Fibroblast of skin of abdomen (primary cell): ENCODE measurements at places on chromosomes 7 and 10.

DNA sequence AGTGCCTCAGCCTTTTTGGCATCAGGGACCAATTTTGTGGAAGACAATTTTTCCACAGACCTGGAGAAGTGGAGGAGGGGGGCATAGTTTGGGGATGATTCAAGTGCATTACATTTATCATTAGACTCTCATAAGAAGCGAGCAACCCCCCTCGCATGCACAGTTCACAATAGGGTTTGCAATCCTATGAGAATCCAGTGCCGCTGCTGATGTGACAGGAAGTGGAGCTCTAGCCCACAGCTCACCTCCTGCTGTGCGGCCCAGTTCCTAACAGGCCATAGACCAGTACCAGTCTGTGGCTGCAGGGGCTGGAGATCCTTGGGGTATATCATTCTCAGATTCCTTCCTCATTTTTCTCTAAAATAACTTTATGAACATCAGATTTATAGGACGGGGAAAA is 50.8 kb downstream of the ATAD1 start:
- peak; percentile 72 for DNase-seq

DNA sequence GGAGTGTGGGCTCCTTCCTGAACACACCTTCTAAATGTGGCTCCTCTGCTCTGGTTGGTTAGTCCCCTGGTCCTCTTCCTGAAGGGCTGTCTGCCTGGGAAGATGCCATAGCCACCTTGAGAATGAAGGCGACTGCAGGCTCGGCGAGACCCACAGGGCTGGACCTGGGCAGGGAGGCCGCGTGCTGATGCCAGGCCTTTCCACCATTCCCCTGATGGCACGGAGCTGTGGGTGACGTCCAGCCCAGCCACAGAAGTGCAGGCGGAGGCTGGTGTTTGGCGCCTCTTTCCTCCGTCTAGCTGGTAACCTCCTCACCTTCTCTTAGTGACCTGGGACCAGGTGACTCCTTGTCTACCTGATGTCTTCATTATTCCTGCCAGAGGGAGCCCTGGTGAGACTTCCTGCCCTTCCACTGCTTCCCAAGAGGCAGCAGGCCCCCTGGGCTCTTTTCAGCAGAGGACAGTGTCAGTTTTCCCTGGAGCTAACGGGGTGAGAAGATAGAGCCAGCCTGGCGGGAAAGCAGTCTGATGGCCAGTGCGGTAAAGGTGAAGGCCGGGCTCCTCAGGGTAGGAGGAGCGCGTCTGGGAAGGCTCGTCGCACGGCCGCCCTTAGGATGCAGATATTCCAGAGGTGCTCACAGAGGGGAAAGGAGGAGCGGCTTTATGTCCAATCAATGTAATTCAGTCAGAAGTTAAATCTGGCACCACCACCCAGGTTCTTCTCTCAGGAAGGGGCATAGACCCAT is 34.9 kb downstream of the GBX1 start:
- no peak for DNase-seq

- no peak for DNase-seq
Observed at GRCh38 chr10:14540611-14541010, 209.9 kb upstream of the FRMD4A start.

GRCh38 chr7:143131781-143132180 is at the start of gene PIP:
Gene PIP (plus strand): TSS chr7:143132077. CDS start chr7:143132117, 40 bp downstream.
- DNase-seq, result no peak

- DNase-seq, result peak; percentile 97
Observed at GRCh38 chr7:116271963-116272886, 61.9 kb downstream of the TES start.

- peak; percentile 88 for DNase-seq
Observed at GRCh38 chr10:110446954-110447608, 50.6 kb upstream of the DUSP5 start.

DNA sequence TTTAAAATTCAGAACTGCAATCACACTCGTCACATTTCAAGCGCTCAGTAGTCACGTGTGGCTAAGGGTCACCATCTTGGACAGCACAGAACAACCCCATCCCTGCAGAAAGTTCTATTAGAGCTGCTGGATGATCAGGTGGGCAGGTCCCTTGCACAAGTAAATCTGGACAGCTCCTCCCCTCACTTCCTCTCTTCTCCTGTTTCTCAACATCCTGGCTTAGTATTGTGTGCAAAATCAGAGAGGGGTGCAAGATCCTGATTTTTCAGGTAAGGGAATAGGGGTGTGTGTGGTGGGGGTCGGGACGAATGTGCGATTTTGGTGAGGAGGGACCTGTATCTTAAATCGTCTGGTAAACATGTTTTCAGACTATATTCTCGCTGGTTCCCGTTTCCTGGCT is at the start of gene GIMAP4:
Gene GIMAP4, plus strand, starts transcription at position 222 of the 400 bp plus-strand sequence. CDS start 2,512 bp downstream, outside the sequence.
- DNase-seq, result no peak

GRCh38 chr10:11337516-11337915 is 273.9 kb downstream of the USP6NL start:
- no peak for DNase-seq

- DNase-seq, result peak; percentile 59
Observed at GRCh38 chr10:52491246-52491995, 177.3 kb downstream of the DKK1 start.

GRCh38 chr10:74012480-74012879 is 14.6 kb downstream of the VCL start:
- DNase-seq, result no peak

DNA sequence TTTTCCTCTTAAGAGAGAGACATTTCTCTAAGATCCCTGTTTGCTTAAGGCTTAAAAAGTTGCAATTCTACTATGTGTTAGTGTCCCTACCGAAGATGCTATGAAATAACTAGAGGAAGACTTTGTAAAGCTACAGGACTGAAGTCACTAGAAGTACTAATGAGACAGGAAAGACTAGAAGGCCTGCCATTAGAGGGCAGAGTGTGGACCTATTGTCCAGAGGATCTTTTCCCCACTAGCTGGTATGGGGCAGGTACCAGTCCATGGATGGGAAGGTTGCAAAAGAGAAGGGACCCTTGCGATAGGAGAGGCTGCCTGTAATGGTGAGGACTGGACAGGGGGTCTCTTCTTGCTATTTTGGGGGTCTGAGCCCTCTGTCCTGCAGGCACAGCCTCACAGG is 178.1 kb downstream of the TMEM178B start:
- no peak for DNase-seq

- DNase-seq, result no peak
Observed at GRCh38 chr10:62017491-62017870, 116.0 kb downstream of the ARID5B start.

DNA sequence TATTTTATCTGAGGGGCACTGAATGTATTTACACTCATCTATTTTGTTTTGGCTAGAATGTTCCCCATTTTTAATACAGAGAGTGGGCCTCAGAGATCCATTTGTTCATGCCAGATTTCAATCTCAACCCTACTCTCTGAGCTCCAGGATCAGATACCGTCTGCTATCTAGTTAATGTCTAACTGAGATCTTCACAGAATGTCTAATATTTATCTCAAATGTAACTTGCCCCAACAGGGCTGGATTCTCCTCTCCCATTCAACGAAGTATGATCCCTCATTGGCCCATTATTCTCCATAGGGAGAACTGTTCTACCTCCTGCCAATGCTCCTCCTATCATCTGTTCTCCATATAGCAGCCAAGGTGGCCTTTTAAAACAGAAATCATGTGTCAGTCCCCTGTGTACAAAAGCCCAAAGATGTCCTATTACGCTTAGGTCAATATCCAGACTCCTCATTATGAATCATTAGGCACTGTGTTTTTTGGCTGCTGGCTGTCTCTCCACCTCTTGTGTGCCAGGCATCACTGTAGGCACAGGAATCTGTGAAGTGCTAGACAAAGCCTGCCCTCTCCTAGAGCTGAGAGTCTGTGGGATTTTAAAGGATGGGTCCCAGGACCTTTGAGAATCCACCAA is 169.3 kb upstream of the AGK start:
- DNase-seq, result no peak

DNA sequence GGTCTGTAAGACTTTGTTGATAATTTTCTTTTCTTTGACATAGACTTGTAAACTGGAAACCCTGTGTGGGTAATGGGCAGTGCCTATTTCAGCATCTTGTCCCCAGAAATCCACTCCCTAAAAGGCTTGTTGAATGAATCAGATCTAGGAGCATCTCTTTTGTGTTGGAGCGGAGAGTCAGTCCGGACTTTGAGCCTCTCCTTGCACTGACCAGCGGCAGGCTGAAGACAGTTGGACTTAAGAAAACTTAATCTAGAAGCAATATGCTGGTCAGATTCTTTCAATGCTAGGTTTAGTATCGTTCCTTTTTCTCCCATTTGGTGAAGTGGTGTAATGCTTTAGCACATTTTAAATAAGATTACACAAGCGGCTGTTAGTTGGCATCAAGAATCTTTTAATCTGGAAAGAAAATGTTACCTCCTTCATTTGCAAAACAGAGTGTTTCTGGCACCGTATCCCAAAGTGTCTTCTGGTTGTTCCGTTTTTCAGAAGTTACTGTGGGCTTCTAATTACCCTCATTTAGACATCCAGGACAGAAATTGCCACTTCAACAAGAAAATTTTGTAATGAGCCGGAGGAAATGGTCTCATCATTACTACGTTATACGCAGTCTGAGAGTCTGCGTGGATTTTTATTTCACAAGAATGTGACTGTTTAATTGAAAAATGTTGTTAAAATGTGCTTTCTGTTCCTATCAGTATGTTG is 74.7 kb downstream of the CUX1 start:
- DNase-seq, result no peak

GRCh38 chr10:32347363-32348022 is 535 bp upstream of the EPC1 start:
- DNase-seq, result no peak

DNA sequence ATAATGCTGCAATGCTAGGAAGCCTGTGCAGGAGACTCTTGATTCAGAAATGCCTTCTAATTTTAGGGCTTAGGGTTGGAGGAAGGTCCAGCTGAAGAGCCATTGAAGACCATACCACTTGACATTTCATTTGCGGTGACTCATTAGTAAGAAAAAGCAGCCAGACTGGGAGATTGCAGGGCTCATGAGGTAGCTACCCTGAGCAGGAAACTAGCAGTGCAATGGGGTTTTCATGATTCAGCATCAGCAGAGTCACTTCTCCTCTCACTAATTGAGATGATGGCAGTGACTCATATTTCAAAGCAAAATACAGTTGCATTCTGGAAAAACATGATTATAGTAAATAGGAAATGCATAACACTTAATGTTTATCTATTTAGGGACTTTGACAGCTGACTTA is 434.1 kb downstream of the DNAJB9 start:
- DNase-seq, result peak; percentile 20

DNA sequence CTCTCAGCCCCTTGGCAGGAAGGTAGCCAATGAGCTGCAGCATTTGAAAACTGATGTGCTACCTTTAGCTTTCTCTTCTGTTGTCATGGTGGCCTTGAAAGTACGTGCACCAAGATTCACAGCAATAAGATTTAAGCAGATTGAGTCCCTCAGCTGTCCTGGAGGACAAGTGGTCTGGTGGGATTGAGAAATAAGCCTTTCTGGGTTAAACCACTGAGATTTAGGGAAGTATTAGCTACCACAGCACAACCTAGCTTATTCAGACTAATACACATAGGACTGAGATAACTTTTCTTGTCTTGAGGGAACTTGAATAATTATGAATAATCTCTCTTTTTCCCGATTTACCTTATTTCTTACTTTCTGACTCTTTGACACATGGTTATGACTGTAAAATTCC is 324.0 kb downstream of the PTEN start:
- no peak for DNase-seq

DNA sequence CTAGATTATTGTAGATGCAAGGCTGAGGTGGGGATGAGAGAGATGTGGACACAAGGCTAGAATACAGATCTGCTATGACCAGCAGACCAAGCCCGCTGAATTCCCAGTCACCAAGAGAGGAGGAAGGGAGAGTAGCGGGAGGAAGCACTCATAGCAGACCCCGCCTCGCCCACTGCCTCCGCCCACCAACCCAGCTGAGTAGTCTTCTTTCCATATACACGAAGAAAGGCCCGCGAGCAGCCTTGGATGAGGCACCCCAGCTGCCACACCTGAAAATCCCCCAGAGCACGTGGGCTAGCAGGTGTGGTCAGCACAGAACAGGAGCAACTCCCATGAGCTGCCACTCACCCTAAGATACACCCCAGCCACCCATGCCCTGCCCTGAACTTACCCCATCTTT is 7.9 kb upstream of the H2BK1 start:
- DNase-seq, result no peak

- no peak for DNase-seq
Observed at GRCh38 chr7:41640487-41640886, 62.4 kb downstream of the INHBA start.

GRCh38 chr7:119665796-119666195 is 607.2 kb upstream of the KCND2 start:
- peak; percentile 3 for DNase-seq

DNA sequence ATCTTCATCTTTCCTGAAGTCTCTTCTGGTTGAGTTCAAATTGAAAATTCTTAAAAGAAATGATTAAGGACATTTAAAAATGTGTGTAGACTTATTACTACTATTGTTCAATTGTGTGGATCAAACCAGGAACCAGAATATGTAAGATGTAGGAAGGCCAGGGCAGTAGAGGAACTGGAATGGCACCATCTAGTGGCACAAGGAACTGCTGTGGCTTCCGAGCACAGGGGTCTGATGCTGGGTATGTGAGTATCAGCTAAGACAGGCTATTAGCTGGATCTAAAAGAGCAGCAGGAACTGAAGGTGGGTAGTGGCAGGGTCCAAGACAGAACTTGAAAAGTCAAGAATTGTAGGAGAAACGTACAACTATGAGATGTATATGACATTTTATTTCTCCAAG is 247.3 kb downstream of the SEMA3A start:
- no peak for DNase-seq

GRCh38 chr7:20395511-20395910 is 64.8 kb downstream of the ITGB8 start:
- DNase-seq, result no peak

- no peak for DNase-seq
Observed at GRCh38 chr7:104791080-104791479, 222.9 kb upstream of the KMT2E start.

- DNase-seq, result no peak
Observed at GRCh38 chr7:124536156-124536762, 229.3 kb downstream of the GPR37 start.

DNA sequence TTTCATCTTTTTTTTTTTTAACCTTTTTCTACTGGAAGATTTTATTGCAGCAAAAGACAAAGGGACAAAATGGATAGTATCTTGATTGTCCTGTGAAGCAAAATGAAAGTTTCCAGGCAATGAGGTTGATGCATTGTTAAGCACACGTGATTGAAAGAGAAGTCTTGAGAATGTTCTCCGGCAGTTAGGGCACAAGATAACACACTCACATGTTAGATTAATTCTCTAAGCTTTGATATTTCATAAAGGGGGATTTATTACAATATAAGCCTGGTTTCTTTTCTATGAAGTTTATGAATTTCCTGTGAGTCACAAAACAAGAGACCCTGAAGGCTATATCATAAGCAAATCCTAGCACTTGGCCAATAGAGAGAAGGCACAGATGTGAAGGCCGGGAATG is 93.4 kb upstream of the ARMC3 start:
- no peak for DNase-seq

GRCh38 chr7:123538897-123539296 is 4.5 kb upstream of the IQUB start:
- DNase-seq, result peak; percentile 8
